ENCODE measurements at places on chromosomes 1 and 21.

GRCh38 chr1:24349891-24350290 is 30.7 kb downstream of the GRHL3 start:
- no peak for DNase-seq

- no peak for DNase-seq
These were observed 6.5 kb upstream of the C2CD4D start for GRCh38 chr1:151846062-151846568.

GRCh38 chr1:15882665-15883064 is 35.2 kb downstream of the SPEN start:
- DNase-seq = no peak

- DNase-seq = no peak
These were observed 735 bp upstream of the STX12 start for GRCh38 chr1:27772036-27772931.

GRCh38 chr1:23514111-23514679 is 16.8 kb downstream of the E2F2 start:
- DNase-seq = no peak

DNA sequence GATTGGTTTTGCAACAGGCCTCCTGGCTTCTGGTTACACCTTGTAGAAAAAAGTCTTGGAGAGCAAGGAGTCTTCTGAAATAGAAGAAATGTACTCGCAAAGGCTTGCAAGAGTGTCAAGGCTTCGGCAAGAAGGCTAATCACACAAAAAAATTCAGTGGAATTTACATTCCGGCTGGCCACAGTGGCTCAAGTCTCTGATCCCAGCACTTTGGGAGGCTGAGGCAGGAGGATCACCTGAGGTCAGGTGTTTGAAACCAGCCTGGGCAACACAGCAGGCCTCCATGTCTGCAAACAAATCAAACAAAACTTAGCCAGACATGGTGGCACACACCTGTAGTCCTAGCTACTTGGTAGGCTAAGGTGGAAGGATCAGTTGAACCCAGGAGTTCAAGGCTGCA is 7.7 kb upstream of the DOP1B start:
- DNase-seq = no peak

DNA sequence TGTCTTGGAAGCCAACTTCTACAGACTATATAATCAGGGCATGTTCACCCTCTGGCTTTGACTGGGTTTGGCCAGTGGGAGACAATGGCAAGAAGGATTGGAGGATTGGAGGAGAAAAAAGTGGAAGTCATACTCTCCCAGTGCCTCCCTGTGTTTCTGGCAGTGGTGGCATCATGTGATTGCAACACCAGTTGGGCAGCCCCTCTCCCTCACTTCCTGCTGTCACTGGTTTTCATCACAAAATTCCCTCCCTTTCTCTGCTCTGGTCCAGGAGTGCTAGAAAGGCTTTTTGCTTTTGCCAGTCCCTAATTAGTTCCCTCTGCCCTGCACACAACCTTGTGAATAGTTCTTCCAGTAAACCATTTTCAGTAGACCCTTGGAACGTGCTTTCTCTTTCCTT is 3.7 kb upstream of the QSOX1 start:
- DNase-seq = no peak

DNA sequence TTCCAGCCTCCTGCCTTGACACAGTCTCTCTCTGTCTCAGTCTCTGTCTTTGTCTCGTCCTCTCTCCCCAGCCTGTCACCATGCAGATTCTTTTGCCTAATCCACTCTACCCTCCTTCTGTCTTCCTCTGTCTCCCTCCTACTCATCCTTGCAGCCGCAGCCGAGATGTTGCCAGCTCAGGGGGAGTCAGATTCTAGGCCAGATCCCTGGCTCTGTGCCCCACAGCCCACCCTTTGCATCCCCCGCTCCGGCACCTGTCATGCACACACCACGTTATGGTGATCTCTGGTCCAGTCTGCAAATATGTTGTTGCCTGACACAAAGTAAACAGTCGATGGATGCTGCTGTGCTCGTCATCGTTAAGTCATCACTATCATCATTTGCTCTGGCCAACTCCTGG is 35.5 kb upstream of the IGSF21 start:
- no peak for DNase-seq

- peak; percentile 81 for DNase-seq
These were observed at the start of gene SSBP3 for GRCh38 chr1:54406339-54407153. Gene SSBP3 (minus strand): TSS chr1:54406394.

DNA sequence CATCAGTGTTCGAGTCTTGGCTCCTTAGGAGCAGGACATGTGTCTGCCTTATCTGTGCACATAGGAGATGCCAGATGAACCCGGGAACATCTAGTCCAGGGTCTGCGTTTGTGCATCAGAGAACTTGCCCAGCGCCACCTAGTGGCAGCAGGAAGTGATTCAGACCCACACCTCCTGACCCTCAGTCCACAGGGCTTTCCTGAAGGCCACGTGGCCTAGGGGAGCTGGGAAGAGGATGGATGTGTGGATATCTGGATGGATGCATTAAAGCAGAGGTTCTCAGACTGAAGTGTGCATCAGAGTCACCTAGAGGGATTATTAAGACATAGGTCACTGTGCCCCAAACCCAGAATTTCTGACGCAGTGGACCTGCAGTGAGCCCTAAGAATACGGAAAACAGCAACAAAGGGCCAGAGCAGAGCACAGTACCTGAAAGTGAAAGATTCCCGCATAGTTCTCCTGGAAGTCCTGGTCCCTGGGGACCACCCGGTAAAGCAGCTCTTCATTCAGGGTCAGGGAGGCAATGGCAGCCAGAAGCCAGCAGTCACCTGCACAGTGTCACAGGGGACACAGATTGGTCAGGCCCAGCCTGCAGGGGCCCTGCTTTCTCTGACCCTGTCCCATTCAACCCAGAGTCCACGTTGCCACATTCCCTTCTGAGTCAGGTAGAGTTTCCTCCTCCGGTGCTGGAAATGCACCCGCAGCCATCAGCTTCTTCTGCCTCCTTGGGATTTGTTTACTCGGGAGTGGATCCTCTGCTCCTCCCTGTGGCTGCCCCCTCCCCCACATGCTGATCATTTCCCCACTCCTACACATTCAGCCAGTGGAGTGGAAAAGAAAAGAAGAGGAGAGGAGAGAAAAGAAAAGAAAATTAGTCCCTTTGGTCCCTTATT is 37.0 kb downstream of the CAPN8 start:
- no peak for DNase-seq

GRCh38 chr1:190429141-190429540 is 48.5 kb downstream of the BRINP3 start:
- no peak for DNase-seq

GRCh38 chr1:81034291-81034690 is 766.4 kb upstream of the ADGRL2 start:
- DNase-seq = no peak

DNA sequence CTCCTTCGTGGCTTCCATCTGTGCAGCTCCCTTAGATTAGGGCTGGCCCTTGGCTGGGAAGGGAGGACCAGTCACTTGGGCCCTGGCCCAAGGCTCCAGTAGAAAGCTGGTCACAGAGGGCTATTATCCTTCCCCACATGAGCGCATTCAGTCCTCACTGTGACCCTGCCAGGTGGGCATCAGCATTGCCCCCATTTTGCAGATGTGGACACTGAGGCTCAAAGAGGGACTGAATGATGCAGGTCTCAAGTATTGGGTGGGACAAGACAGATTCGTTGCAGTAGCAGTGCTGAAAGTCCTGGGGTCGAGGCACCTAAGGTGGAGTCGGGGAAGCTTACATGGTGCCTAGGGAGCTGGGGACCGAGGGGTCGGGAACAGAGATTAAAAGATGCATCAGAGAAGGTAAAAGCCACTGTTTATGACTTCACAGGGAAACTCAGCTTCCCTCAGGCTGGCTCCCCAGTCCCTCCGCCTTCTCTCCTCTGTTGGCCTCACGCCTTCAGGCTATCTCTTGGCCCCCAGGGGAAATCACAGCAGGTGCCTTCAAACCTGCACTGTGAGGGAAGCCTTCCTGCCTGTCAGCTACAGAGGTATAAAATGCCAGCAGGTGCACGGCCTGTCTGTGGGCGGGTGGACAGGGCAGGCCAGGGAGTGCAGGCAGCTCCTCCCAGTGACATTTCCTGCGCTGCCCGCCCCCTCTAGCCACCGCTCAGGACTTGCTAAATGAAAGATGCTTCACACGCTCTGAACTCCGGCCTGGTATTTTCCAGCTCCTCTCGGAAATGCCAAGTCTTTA is 178.4 kb downstream of the GRIK3 start:
- DNase-seq = no peak

GRCh38 chr1:82517586-82517985 is 716.9 kb downstream of the ADGRL2 start:
- no peak for DNase-seq

GRCh38 chr21:24290151-24290833 is 1317.0 kb downstream of the MRPL39 start:
- DNase-seq = no peak

DNA sequence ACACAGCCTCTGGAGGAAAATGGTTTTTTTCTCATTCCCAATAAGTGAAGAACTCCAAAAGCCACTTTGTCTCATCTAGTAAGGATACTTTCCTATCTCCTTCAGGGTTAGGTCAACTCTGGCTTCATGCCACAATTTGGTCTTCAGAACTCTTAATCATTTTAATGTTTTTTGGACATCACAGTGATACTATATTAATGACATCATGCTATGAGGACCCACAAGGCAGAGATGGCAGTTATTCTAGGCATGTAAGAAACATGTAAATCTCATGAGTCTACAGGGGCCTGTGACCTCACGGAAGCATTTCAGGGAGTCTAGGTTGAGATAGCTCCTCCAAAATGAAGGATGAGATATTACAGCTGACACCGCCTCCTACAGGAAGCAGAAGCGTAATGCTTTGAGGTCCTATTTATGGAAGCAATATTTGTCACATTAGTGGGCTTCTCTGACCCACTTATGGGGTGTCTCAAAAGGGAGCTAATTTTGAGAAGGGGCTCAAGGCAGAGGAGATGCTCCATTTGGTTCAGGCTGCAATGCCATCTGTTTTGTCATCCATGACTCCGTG is 5.0 kb upstream of the GPR137B start:
- no peak for DNase-seq

- DNase-seq = no peak
These were observed 618 bp downstream of the SH3BGR start for GRCh38 chr21:39452207-39452969.

DNA sequence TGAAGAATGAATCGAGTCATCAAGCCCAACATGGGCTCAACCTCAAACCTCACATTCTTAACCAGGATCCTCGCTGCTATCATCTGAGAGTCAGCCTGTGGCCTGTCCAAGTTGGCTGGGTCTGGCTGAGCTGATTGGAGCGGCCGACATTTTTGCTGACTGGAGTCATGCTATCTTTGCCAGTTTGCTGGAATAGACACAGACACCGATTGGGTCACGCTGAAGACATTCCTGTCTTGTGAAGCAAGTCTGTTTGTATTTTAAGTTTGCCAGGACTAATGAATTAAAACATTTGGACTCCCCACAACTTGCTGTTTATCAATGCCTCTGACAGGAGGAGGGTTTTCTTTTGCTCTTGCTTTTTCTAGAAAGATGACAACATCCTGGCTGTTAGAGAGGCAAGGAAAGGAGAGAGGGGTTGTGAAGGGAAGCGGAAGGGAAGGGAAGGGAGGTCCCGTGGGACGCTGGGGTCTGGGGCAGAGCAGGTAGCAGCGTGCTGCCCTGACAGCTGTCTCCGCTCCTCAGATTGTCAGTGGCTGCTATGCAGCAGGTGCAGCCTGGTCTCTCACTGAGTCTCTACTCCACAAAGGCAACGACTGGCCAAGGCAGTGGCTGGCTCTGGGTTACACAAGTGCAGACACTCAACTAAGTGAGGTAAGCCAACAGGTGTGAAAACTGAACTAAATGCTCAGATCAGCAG is at the start of gene MAP3K7CL:
MAP3K7CL (plus strand) TSS at position 375 of the 700 bp plus-strand sequence. CDS start 2,701 bp downstream, outside the sequence.
- no peak for DNase-seq

DNA sequence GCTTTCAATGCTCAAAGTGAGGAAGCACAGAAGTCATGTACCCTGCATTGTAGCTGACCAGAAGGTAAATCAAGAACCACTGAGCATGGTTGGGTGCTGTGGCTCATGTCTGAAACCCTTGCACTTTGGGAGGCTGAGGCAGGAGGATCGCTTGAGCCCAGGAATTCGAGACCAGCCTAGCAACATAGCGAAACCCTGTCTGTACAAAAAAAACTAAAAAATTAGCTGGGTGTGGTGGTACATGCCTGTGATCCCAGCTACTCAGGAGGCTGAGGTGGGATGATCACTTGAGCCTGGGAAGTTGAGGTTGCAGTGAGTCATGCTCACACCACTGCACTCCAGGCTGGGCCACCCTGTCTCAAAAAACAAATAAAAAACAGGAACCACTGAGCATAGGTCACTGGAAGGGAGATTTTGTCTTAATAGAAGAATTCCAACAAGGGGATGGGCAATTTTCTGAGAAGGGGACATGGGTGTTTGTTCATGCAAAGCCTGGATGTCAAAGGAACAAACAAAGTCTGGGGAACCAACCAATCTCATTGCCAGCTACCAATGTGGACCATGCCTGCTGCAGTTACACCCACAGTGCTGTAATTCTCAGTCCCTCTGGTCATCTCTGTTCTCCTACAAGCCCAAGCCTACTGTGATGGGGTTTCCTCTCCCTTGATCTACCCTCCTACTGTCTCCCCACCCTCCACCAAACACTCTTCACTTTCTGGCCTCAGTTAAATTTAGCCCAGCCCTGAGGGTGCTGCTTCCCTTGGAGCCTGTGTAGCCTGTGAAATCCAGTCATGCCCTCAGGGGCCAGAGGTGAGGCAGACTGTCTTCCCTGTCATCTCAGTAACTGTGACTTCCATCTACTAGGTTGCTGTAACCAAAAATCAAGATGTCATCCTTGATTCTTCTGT is 47.9 kb downstream of the ELF3 start:
- DNase-seq = no peak

DNA sequence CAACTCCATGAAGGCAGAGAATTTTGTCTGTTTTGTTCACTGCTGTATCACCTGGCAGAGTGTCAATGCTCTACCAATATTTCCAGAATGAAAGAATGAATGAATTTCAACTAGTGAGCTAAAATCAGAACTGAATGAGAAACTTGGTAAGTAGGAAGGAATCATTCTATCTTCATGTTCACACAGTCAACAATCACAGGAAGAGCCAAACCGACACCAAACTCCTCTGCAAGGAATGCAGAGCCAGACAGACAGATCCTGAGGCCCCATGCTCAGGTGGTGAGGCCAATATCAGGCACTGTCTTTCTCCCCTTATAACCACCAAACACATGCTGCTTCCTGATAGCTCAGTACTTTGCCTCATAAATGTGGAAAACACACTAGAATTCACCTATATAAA is 139.1 kb downstream of the SLC45A1 start:
- no peak for DNase-seq

GRCh38 chr1:27529704-27530018 is 39.7 kb upstream of the WASF2 start:
- no peak for DNase-seq

GRCh38 chr1:243475966-243476365 is 220.1 kb downstream of the SDCCAG8 start:
- no peak for DNase-seq

- no peak for DNase-seq
These were observed at the start of gene CD2 for GRCh38 chr1:116754198-116754977. Gene CD2 (plus strand): TSS chr1:116754430. CDS start chr1:116754493, 63 bp downstream.

- DNase-seq = peak; percentile 64
These were observed 862 bp downstream of the GSTM3 start for GRCh38 chr1:109739738-109740614.

GRCh38 chr1:202063093-202063492 is 52.7 kb downstream of the ELF3 start:
- no peak for DNase-seq

- DNase-seq = no peak
These were observed 236.1 kb upstream of the VAMP3 start for GRCh38 chr1:7535016-7535415.

GRCh38 chr1:7781923-7782495 is 2.1 kb upstream of the PER3 start:
- no peak for DNase-seq

- no peak for DNase-seq
These were observed 375.5 kb upstream of the ST6GALNAC5 start for GRCh38 chr1:76491737-76492136.
